ENCODE measurements at places on chromosomes 3 and 15. TPM values are rescaled to one million over a fixed set of nuclear protein-coding genes. Genes with fewer than 3 reads are reported as not detected.

GRCh38 chr3:174409086-174409743 lies 449.9 kb upstream of the NAALADL2 start:
- no peak overlapping the region for H3K27ac ChIP-seq

DNA sequence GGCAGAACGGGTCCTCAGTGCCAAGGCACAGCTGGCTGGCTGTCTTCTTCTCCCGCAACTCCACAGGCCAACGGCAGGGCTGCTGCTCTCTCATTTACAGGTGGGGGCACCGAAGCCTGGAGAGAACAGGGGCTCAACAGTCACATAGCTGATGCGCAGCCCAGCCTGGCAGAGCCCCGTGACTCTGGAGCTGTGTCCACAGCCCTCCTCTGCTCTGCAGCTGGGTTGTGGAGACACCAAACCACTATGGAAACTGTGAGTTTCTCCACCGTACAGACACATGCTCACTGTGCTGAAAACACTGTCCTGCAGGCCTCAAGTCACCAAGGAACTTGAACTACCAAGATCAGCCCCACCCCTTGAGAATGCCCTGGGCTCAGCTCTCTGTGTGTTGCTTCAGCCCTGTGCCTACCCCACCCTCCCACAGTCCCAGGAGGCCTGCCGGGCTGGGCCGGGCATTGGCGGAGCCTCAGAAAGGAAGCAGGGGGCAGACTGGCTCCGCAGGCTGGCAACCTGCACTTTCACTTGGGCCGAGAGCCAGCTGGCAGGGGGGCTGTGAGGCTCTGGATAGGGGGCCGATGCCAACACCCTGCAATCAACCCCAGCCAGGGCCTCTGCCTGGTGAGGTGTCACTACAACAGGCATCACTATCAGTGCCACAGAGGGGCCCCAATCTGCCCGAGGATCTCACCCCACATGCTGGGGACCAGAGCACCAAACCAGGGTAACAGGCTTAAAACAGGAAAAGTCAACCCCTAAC lies 113.7 kb upstream of the RPL32 start:
- no peaks in the 10 kb centered on the region for H3K36me3 ChIP-seq
- no peaks in the 10 kb centered on the region for H3K27me3 ChIP-seq
- DNase-seq, result peak; percentile 88
- H3K4me1 ChIP-seq, result peaks cover 15% of the 10 kb centered on the region
- no peak overlapping the region for H3K4me3 ChIP-seq

Gene PLSCR4
- polyA plus RNA-seq, result 0.05 TPM

Gene MESP2
- 0.21 TPM for polyA plus RNA-seq

DNA sequence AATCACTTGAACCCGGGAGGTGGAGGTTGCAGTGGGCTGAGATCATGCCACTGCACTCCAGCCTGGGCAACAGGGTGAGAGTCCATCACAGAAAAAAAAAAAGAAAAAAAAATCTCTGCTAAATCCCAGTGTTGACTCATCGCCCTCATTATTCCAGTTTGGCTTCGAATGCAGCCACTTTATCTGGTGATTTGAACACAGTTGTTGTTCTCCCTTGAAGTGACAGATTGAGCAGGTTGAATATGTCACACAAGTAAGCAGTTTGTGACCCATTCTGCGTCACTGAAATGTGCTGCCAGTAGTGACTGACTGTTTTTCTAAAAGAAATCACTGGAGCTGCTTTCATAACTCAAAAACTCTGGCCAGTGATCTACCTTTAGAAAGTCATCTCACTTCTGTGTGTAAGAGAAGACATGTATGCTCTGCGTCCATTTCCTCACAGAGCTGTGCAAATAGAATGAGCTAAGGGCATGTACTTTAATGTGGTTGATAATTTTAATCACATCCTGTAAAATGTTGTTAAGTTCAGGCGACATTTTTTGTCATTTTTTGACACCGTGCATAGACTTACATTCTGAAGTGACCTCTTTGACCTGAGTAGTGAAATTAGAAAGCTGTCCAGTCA lies 12.5 kb downstream of the DOCK3 start:
- no peak for DNase-seq
- H3K4me1 ChIP-seq, result no peaks in the 10 kb centered on the region
- no peaks in the 10 kb centered on the region for H3K36me3 ChIP-seq
- no peak overlapping the region for H3K4me3 ChIP-seq

Gene SERPINI1
- polyA plus RNA-seq, result 1.9 TPM

Gene LRRN1
- 0.03 TPM for polyA plus RNA-seq

- H3K27ac ChIP-seq, result peak overlapping the region; percentile 13
- peaks cover 38% of the 10 kb centered on the region for H3K4me1 ChIP-seq
- H3K4me3 ChIP-seq, result no peak overlapping the region
- no peaks in the 10 kb centered on the region for H3K27me3 ChIP-seq
Measured at GRCh38 chr15:74817370-74817737, 4.7 kb downstream of the LMAN1L start.

Gene PIF1
- polyA plus RNA-seq, result 12.4 TPM

Gene CACNA2D3
- polyA plus RNA-seq, result 0.36 TPM

DNA sequence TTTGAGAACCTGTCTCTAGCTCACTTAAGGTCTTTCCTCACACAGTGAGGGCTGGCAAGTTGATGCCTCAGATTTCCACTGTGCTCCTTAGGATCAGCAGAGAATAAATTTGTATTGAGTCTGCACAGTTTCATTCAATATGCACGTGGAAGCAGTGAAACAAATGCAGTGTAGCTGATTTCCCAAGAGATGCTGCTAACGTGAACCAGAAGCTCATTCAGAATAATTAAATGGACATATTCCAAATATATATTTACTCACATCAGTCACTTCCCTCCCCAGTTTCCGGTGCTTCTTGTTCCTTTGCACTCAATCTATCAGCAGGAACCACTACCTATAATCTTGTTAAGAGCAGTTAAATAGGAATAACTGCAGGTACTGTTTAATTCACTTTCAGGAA lies 86.1 kb downstream of the UNC13C start:
- no peak overlapping the region for H3K27ac ChIP-seq
- H3K4me1 ChIP-seq, result no peaks in the 10 kb centered on the region
- no peak for DNase-seq

- no peak overlapping the region for H3K27ac ChIP-seq
- H3K36me3 ChIP-seq, result no peaks in the 10 kb centered on the region
- no peaks in the 10 kb centered on the region for H3K4me1 ChIP-seq
- no peak overlapping the region for H3K4me3 ChIP-seq
Measured at GRCh38 chr15:65851981-65852380, 17.3 kb upstream of the RAB11A start.

Gene ASB14
- polyA plus RNA-seq, result not detected

- no peaks in the 10 kb centered on the region for H3K27me3 ChIP-seq
- DNase-seq, result peak; percentile 46
- no peak overlapping the region for H3K27ac ChIP-seq
- H3K4me1 ChIP-seq, result no peaks in the 10 kb centered on the region
- peaks cover 12% of the 10 kb centered on the region for H3K36me3 ChIP-seq
- no peak overlapping the region for H3K4me3 ChIP-seq
Measured at GRCh38 chr15:65254356-65254755, 32.3 kb downstream of the PARP16 start.

DNA sequence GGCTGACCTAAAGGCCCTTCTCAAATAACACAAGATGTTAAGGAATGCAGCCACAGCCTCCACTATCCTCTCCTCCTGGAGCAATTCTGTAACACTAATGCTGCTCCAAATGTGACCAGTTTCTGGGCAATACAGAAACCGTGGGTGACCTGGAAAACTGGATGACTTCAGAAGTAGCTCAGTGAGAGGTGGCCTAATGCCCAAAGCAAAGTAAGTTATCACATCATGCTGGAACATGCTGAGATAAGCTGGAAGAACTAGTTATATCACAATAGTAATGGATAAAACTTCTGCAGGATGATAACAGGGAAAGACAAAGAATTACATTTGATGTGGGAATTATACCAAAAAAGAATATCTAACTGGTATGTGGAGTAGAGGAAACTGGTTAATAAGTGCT lies 72.0 kb downstream of the DHX30 start:
- H3K4me3 ChIP-seq, result no peak overlapping the region
- no peaks in the 10 kb centered on the region for H3K4me1 ChIP-seq
- H3K27me3 ChIP-seq, result no peaks in the 10 kb centered on the region
- no peak overlapping the region for H3K27ac ChIP-seq

DNA sequence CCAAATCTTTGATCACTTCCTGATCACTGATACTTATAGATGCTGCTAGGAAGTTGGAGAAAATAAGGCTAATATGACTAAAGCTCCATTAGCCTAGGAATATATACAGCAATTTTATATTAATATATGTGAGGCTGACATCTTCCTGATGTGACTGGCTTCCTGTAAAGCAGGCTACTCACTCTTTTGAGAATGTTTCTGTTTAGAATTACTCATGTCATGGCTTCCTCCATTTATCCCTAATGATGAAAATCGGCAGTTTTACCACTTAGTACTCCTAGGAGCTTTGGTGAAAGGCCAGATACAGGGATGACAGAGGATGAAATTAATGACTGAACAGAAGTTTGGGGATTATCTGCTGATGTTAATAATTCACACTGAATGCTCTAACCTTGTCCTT lies 3.9 kb upstream of the MAP1A start:
- H3K27ac ChIP-seq, result peak overlapping the region; percentile 32
- H3K36me3 ChIP-seq, result no peaks in the 10 kb centered on the region
- peaks cover 27% of the 10 kb centered on the region for H3K4me1 ChIP-seq
- H3K27me3 ChIP-seq, result no peaks in the 10 kb centered on the region
- no peak for DNase-seq

DNA sequence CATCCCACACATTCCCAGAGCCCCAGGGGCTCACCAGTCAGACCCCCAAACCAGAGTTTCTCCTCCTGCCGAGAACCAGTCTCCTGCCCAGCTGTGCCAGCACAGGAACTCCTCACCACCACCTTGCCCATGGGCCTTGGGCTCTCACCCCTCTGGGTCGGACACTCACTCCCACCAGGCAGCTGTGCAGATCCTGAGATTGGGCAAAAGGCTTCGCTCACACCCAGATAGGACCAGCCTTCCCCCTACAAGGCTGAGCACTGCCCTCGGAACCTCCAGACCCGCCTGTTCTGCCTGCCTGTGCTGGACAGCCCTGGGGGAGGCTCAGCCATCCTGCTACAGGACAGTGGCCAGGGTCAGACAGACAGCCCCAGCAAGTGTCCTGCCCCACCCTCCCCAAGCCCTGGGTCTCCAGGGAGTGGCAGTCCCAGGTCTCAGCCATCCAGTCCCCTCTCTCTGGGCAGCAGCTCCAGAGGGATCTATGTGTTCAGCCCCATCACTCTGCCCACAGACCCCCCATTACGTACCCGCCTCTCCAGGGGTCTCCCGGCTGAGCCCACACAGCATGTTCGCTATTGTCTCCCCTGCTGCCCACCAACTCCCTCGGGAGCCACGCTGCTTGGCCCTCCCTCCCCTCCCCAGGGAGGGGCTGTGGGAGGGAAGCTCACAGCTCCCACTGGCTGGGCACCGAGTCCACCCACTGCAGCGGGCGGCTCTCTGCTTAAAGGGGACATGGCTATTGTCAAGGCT lies at the start of gene GRIP2:
Gene GRIP2, minus strand, starts transcription at position 601 of the 750 bp plus-strand sequence. Its CDS starts 34 bp downstream, at position 567.
- no peaks in the 10 kb centered on the region for H3K27me3 ChIP-seq
- H3K36me3 ChIP-seq, result no peaks in the 10 kb centered on the region
- peaks cover 39% of the 10 kb centered on the region for H3K4me1 ChIP-seq

DNA sequence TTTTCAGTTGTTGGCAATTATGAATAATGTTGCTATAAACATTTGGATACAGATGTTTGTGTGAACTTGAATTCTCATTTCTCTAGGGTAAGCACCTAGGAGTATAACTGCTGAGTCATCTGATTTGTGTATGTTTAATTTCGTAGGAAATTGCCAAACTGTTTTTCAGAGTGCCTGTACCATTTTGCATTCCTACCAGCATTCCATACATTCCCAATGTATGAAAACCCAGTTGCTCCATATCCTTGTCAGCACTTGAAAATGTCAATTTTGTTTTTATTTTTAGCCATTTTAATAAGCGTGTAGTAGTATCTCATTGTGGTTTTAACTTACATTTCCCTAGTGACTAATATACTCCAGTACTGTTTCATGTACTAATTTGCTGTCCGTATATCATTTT lies 98.5 kb upstream of the TSC22D2 start:
- no peaks in the 10 kb centered on the region for H3K27me3 ChIP-seq
- no peaks in the 10 kb centered on the region for H3K4me1 ChIP-seq
- no peak overlapping the region for H3K27ac ChIP-seq
- DNase-seq, result no peak
- H3K36me3 ChIP-seq, result no peaks in the 10 kb centered on the region
- H3K4me3 ChIP-seq, result no peak overlapping the region

Gene AADAC
- polyA plus RNA-seq, result 3.5 TPM

DNA sequence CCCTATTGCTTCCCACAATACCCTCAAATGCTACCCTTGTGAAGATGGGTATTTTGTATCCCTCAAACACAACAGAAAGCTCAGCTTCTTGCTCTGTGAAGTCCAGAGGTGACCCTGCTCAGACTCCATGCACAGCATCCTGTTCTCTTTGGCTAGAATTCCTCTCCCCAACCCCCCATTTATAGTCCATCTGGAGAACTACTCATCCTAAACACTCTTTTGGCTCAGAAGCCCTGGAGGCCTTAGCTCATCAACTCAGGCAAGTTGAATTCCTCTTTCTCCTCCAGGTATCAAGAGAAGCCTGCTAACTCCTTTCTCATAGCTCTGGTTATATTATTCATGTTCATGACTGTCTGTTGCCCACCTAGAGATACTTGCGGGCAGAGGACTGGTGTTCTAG lies 18.3 kb upstream of the GASK1A start:
- H3K4me1 ChIP-seq, result no peaks in the 10 kb centered on the region
- no peak overlapping the region for H3K4me3 ChIP-seq
- no peaks in the 10 kb centered on the region for H3K27me3 ChIP-seq

DNA sequence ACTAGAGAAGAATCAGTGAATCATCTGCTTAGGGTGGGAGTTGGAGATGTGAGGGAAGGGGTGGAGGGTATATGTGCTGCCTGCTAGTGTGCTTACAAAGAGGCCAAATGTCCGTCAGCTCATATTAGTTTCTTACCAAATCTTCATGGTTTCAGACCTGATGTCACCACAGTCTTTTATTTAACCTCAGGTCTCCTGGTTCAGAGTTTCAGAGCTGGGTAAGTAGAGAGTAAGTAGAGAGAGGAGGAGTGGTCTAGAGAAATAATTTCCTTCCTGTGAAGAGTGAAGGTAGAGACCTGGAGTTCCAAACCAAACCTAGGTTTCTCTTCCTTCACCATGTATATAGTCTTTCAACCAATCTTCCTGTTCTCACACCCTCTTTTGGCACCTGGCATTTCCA lies 17.5 kb upstream of the P2RY1 start:
- no peaks in the 10 kb centered on the region for H3K36me3 ChIP-seq
- H3K27me3 ChIP-seq, result no peaks in the 10 kb centered on the region
- no peaks in the 10 kb centered on the region for H3K4me1 ChIP-seq

Gene NANOGP8
- not detected for polyA plus RNA-seq

Data from SK-N-SH (cell line).